Fibroblast of villous mesenchyme (primary cell): ENCODE measurements at places on chromosomes 12 and 14. TPM values are rescaled to one million over a fixed set of nuclear protein-coding genes. Genes with fewer than 3 reads are reported as not detected.

The OTUB2 gene
- 0.97 and 1.3 TPM in 2 replicates for total RNA-seq

The SYNDIG1L gene
- total RNA-seq: not detected in 2 replicates

The TEX22 gene
- under 0.01 and 0.32 TPM in 2 replicates for total RNA-seq

The DDN gene
- total RNA-seq: under 0.01 and 0.32 TPM in 2 replicates

The TBC1D30 gene
- total RNA-seq: under 0.01 TPM in 2 replicates

The IRAK3 gene
- 2.6 and 3.0 TPM in 2 replicates for total RNA-seq

The MDM1 gene
- 13.0 and 13.5 TPM in 2 replicates for total RNA-seq

The KLRC4 gene
- not detected in 2 replicates for total RNA-seq

The PRB3 gene
- total RNA-seq: not detected in 2 replicates

The PPP4R4 gene
- under 0.01 and 0.43 TPM in 2 replicates for total RNA-seq

The GSKIP gene
- 35.8 and 45.8 TPM in 2 replicates for total RNA-seq

The NANOG gene
- total RNA-seq: not detected in 2 replicates

The DUSP6 gene
- total RNA-seq: 68.9 and 75.1 TPM in 2 replicates

The KRT79 gene
- total RNA-seq: not detected in 2 replicates

The LGALS3 gene
- total RNA-seq: 120 and 198 TPM in 2 replicates

The MSRB3 gene
- total RNA-seq: 89.2 and 111 TPM in 2 replicates

The TSPAN9 gene
- total RNA-seq: 41.6 and 76.0 TPM in 2 replicates

The TGM1 gene
- 0.64 and 2.2 TPM in 2 replicates for total RNA-seq

The SPX gene
- total RNA-seq: under 0.01 and 0.86 TPM in 2 replicates

The TMEM116 gene
- 5.5 and 7.3 TPM in 2 replicates for total RNA-seq

The VSIG10 gene
- 21.3 and 22.5 TPM in 2 replicates for total RNA-seq

The DHRS2 gene
- 0.32 and 0.43 TPM in 2 replicates for total RNA-seq
